CD4-positive, CD25-positive, alpha-beta regulatory T cell (primary cell): ENCODE measurements at places on chromosomes 4 and X.
A peak's percentile ranks its signal among the peaks of the same experiment; 100 is the strongest.

- DNase-seq: no peak
Measured at GRCh38 chr4:37881811-37882210, 9.1 kb upstream of the TBC1D1 start.

DNA sequence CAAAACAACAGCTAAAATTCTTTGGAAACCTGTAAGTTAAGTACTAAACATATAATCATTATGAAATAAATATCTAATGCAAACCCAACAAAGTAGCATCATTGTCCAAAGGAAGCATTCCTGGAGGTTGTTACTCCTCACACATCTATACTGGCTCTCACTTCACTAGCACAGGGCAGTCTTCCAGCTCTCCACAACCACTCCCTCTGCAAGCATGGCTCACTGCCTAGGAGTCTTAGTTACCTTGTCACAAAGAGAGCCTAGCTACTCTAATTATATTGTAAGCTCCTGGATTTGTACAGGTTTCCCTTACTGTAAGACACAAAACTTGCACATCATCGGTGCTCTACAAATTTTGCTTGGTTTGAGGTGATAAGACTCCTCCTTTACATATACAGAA, 76.1 kb downstream of the AMMECR1 start:
- no peak for DNase-seq

DNA sequence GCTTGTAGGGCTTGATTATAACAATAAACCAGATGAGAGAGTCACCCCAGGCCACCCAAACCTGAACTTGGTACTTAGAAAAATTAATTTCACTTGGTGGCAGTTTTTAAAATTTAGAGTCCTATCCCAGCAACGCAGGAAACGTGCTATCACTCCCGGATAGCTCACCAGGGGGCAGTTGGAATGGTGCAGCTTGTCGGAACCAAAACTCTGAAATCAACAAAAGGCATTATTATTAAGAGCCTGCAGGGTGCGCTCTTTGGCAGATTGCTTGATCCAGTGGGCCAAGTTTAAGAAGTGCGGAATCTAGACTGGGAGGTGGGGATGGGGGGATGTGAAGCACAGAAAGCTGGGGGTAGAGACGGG, 2.4 kb downstream of the FRAS1 start:
- DNase-seq: no peak

- no peak for DNase-seq
Measured at GRCh38 chr4:68630371-68630770, 40.1 kb downstream of the UGT2B15 start.

- no peak for DNase-seq
Measured at GRCh38 chrX:113157496-113157895, 316.9 kb upstream of the AMOT start.

GRCh38 chr4:150510176-150510865, 71.6 kb upstream of the MAB21L2 start:
- no peak for DNase-seq

DNA sequence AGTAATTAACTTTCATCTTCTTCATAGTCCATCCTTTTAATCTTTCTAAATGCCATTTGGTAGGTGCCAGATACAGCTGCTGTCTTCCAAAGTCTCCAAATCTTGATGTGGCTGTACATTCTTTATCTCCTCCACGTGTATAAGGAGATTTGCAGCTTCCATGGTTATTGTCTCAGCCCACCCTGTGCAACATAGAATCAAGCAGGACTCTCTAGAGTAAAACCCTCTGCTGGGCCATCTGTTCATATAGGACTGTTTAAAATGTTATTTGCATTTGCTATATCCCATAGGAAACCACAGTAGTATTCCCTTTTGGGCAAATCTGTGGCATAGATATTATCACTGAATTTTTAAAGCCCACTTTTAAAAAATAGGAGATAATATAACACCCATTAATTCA, 527.2 kb upstream of the EPHA5 start:
- DNase-seq: no peak

DNA sequence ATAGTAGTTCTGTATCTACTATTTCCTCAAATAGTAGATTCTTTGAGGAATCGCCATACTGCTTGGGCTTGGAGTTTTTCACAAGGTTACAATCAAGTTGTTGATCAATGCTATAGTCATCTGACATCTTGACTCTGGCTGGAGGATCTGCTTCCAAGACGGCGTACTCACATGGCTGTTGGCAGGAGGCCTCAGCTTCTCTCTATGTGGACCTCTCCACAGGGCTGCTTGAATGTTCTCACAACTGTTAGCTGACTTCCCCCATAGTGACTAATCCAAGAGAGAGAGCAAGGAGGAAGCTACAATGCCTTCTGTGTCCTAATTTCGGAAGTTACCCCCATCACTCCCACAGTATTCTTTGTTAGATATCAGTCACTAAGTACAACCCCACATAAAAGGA, 10.3 kb downstream of the EGFL6 start:
- DNase-seq: no peak

- DNase-seq: no peak
Measured at GRCh38 chr4:26330946-26331345, 10.1 kb downstream of the RBPJ start.

GRCh38 chrX:22433292-22434070, 160.8 kb downstream of the CBLL2 start:
- no peak for DNase-seq

GRCh38 chr4:166875821-166876220, 358.5 kb downstream of the SPOCK3 start:
- DNase-seq: no peak

- peak; percentile 86 for DNase-seq
Measured at GRCh38 chr4:184762100-184762499, 28.2 kb upstream of the CENPU start.

GRCh38 chr4:161816958-161817357, 346.8 kb downstream of the FSTL5 start:
- DNase-seq: no peak

DNA sequence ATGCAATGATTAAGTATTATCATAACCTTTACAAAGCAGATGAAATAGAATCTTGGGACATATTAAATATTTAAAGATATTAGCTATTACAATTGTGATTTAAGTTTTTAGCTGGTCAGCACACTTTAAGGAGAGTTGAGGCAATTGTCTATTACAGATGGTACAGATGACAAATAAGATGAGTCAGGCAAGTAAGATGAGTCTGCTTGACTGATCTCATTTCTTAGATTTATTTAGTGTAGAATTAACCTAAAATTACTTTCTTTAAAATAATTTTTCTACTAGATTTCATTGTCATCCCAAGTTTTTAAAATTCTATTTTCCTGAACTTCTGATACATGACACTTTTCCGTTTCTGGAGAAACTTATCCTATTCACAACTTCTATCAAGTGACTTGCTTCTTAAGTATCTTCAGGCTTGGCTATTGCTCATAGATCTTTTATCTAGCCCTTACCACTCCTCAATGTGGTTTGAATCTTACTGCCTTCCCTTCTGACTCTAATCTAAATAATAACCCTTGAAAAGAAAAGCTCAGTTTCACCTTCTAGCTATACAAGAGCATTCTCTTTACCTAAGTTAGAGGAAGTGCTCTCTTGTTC, 32.9 kb downstream of the CXCL1 start:
- DNase-seq: no peak

GRCh38 chr4:76120199-76120598, 28.0 kb downstream of the NUP54 start:
- no peak for DNase-seq

DNA sequence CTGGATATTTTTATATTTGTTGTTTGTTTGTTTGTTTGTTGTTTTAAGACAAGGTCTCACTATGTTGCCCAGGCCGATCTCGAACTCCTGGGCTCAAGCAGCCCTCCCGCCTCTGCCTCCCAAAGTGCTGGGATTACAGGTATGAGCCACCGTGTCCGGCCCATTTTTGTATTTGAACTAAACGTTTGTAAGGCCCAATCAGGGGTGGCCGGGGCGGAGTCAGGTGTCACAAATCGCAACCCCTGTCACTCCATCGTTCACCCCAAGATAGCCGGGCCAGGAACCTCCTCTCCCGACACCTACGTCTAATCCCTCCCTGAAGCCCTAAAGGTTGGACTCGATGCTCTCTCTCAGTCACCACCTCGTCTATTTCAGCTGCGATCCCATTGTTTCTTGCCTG, 722 bp upstream of the EFHC2 start:
- peak; percentile 42 for DNase-seq

- no peak for DNase-seq
Measured at GRCh38 chrX:110442635-110443034, 84.0 kb downstream of the RTL9 start.

- no peak for DNase-seq
Measured at GRCh38 chrX:132207996-132208395, 11.3 kb downstream of the RAP2C start.

GRCh38 chr4:170256807-170257206, 167.1 kb upstream of the AADAT start:
- no peak for DNase-seq

- DNase-seq: no peak
Measured at GRCh38 chrX:14344172-14344940, 185.0 kb upstream of the GLRA2 start.

GRCh38 chr4:52638717-52639116, 20.4 kb downstream of the USP46 start:
- DNase-seq: no peak

DNA sequence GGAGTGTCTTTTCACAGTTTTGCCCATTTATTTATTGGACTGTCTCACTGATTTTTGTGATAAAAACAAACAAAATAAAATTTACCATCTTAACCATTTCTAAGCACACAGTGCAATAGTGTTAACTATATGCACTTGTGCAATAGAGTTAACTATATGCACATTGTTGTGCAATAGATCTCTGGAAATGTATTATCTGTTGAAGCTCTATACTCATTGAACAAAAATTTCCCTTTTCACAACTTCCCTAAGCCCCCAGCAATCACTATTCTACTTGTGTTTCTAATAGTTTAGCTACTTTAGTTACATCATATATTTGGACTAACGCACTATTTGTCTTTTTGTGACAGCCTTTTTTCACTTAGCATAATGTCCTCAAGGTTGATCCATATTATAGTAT, 59.7 kb upstream of the BEX4 start:
- DNase-seq: no peak

DNA sequence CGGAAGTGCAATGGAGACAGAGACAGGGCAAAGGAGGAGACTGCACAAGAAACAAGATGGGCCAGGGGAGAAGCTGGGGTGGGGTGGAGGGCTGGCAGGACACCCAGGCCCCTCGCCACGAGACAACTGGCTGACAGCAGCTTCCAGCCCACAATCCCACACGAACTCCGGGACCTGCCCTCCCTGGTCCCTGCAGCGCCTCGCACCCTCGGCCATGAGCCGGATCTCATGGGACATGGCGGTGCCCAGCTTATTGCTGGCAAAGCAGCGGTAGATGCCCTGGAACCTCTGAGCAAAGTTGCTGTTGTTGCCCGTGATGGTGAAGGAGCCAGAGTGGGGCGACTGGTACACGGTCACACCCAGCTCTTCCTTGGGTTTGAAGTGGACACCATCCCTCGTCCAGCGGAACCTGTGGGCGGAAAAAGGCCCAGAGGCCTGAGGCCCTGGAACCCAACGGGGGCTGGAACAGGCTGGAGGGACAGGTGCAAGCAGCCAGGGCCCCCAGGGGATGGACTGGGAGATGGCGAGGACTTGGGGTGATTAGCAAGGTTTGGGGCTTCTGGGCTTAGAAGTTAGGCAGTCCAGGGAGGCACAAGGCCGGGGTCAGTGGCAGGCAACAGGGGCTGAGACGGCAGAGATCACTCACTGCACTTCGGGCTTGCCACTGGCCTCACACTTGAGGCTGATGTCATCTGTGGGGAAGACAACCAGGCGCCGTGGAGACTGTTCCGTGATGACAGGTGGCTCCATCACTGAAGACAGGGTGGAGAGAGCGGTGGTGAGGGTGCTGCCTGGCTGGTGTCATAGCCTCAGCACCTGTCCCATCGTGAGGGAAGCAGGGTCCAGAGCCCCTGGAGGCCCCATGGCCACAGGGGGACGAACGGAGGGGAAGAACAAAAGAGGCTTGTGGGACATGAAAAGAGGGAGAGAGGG, 13.8 kb downstream of the L1CAM start:
- DNase-seq: no peak

GRCh38 chr4:134777606-134778005, 576.0 kb upstream of the PABPC4L start:
- no peak for DNase-seq

DNA sequence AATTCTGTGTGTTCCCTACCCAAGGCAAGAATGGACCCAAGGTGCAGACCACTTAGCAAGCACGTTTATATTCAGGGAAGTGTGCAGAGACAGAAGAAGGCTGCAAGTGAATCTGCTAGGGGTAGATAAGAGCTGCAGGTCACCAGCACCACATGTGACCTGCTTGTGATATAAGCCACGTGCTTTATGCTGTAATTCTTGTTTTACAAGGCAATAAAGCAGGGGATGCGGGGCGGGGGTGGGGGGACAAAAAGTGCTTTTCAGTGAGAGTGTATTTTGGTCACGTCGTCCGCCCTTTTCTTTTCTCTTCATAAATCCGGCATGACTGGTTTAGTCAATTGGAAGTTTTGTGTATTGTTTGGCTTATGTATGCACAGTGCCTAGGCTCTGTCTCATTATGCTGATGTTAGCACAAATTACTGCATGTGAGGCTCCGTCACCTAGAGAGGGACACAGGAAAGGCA, 192.7 kb downstream of the RBMX2 start:
- DNase-seq: no peak

DNA sequence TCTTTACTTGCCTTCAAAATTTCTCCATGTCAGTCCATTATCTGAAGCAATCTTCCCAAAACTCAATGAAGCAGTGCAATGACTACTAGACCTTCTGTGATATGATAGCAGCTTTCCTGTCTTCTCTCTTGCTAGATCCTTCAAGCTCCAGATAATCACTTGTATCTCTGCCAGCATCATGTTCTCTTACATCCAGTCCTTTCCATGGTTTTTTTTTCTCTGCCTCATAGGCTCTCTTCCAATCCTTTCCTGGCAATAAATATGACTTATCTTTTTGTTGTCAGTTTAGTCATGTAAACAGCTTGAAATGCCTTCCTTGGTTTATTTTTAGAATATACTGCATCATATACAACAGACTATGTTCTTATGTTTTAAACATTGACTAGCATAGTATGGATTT, 193.5 kb downstream of the CFAP299 start:
- DNase-seq: no peak

GRCh38 chrX:15293451-15293850, 22.0 kb downstream of the ASB11 start:
- DNase-seq: no peak

- no peak for DNase-seq
Measured at GRCh38 chr4:154578919-154579318, 11.6 kb downstream of the FGA start.

GRCh38 chrX:44094821-44095530, 121.8 kb upstream of the NDP start:
- DNase-seq: no peak

- no peak for DNase-seq
Measured at GRCh38 chr4:26758899-26759298, 101.7 kb upstream of the STIM2 start.

- no peak for DNase-seq
Measured at GRCh38 chr4:8515316-8516060, 64.7 kb upstream of the GPR78 start.
